NCI-H2171 (cell line): ENCODE measurements at places on chromosomes 13 and 19.
A peak's percentile ranks its signal among the peaks of the same experiment; 100 is the strongest.

DNA sequence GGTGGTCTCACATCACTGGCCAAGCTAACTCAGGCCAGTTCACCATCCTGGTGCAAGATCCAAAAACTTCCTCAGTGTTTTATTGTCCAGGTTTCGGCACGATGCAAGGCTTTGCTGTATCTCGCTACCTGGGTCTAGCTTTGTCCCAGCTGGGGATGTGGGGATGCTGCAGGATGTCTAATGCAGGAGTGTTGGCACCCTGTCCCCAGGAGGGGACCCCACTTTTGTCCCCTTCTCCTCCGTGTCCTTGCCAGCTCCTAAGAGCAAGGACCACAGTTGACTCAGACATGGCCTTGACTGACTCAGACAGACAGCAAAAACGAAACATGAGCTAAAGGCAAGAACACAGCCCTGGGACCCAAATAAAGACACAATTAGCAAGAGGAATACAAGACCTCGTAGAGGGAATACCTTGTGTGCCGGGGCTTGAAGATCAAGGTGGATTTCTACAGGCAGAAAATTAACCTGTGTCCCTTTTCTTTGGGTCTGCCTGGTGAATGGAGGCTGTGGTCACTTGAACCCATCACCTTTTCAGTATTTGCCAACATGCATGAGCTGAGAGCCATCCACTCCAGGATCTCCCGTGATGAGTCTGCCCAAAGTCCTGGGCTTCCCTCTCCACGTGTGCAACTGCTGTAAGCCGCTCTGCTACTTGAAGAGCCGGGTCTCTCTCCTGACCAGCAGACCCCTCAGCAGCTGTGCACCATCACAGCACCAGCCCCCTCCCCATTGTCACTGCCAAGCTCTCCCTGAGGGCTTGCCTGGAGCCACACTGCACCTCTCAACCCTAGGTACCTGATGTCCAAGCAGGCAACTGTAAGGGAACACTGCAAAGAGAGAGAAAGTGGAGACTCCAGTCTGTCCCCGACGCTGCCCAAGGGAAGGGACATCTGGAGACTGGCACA, 149.5 kb upstream of the ZNF507 start:
- no peak for DNase-seq

- no peak for DNase-seq
These were observed 8.1 kb downstream of the BLOC1S3 start for GRCh38 chr19:45186509-45187334.

GRCh38 chr13:40456397-40456953, 210.0 kb downstream of the FOXO1 start:
- peak; percentile 59 for DNase-seq

DNA sequence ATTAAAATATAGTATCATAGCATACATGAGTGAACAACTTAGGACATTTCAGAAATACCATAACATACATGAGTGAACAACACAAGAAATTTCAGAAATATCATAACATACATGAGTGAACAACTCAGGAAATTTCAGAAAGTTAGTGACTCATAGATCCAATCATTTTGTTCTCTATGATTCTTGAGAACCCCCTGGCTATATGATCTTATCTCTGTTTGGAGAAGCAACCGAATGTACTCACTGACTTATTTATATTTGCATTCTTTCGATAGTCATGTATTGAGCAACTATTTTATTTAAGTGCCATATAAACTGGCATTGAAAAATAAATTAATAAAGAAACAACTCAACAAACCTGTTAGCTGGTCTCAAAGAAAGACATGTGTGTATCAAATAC, 251.1 kb downstream of the EFNB2 start:
- no peak for DNase-seq

DNA sequence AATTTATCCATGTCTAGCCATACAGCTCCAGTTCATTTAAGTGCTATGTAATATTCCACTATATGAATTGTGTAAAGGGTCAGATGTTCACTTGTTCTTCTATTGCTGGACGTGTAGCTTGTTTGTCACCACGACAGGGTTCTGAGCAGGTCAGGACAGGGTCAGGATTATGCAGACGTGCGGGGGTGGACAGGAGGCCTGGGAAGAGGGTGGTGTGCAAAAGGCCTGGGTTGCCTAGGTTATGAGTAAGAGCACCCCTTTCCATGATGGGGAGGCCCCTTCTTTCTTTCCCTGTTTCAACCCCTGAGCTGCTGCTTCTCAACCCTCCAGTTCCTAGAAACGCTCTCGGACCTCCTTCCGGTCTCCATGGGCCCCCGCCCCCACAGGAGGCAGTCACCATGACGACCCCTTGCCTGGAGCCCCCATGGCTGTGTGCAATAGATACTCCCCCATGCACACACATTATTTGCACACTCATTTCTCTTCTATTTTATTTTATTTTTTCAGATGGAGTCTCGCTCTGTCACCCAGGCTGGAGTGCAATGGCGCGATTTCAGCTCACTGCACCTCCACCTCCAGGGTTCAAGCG, 2.0 kb downstream of the EXOC3L2 start:
- DNase-seq = no peak

GRCh38 chr13:101718496-101718895, 266.0 kb downstream of the ITGBL1 start:
- DNase-seq = no peak

GRCh38 chr19:51227326-51227725, 2.4 kb downstream of the CD33 start:
- no peak for DNase-seq

DNA sequence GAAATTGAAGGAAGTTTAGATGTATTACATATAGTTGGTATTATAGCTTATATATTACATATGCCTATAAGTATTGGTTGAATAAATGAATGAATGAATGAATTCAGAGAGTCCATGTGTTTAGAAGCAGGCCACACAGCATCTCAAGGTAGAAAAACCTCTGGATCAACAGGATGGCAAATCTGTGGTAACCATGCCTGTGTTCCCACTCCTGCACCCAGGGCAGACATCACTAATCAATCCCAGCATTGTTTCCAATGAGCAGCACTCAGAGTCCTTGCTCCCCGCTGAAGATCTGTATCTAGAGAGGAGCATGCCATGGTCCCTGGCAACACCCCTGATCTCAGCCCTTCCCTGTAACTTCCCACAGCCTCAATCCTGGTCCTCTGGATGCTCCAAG, 944 bp downstream of the CEACAM19 start:
- no peak for DNase-seq

DNA sequence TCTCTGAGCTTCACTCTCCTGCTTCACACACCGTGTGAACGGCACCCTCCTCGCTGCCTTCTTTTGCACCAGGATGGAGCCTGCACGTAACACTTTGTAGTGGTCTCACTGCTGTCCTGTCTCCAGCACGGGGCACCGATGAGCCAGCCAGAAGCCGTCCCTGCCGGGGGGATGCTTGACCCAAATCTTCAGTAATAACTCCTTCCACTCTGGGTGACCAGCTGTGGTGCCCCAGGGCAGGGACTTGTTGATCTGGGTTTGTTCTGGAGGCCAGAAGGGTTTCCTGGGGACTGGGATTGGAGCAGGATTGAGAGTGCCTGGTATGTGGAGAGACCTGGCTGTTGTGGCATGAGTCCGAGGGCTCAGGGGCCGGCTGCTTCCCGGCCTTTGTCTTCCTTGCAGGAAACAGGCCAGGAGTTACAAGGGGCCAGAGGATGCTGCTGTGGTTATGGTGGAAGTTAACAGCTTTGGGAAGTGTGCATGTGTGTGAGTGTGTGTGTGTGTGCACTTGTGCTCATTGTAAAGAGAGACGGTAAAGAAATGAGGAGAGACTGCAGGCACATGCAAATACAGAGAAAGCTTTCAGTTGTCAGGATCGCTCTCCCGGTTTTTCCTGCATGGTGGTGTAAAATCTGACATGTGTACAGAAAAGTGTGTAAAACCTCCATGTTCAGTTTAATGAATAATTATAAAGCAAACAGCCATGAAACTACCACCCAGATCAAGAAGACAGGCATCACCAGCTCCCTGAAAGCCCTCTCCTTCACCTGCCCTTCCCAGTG, 18.9 kb downstream of the PAK4 start:
- no peak for DNase-seq

DNA sequence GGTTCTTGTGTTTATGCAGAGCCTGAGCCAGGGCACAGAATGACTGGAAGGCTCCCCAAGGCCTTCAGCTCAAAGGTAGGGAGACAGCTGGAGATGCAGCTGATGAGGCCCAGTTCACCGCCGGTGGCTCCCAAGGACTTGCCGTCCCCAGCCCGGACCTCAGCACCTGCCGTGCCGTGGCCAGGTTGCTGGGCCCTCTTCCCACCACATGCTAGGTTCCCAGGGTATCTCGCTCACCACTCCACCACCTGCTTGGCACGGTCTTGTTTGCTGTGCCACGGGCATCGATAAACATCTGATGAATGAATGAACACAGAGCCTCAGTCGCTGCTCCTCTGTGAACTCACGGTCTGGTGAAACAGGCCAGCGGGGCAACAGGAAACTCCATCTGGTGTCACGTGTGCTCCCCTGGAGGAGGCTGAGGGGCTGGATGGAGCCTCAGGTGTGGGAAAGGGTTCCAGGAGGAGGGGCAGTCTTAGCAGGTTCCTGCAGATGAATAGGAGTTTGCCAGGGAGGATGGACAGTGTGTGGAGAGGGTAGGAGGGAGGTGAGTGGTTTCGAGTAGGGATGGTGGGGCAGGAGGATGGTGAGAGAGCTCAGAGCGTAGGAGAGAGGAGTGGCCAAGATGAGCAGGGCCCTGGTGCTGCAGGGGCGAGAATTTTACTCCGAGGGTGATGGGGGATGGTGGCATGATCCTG, 3.6 kb upstream of the KLK14 start:
- no peak for DNase-seq

- no peak for DNase-seq
These were observed 37.7 kb downstream of the ARHGEF7 start for GRCh38 chr13:111152844-111153243.

GRCh38 chr19:48946463-48947257, 8.0 kb upstream of the BAX start:
- DNase-seq = no peak

DNA sequence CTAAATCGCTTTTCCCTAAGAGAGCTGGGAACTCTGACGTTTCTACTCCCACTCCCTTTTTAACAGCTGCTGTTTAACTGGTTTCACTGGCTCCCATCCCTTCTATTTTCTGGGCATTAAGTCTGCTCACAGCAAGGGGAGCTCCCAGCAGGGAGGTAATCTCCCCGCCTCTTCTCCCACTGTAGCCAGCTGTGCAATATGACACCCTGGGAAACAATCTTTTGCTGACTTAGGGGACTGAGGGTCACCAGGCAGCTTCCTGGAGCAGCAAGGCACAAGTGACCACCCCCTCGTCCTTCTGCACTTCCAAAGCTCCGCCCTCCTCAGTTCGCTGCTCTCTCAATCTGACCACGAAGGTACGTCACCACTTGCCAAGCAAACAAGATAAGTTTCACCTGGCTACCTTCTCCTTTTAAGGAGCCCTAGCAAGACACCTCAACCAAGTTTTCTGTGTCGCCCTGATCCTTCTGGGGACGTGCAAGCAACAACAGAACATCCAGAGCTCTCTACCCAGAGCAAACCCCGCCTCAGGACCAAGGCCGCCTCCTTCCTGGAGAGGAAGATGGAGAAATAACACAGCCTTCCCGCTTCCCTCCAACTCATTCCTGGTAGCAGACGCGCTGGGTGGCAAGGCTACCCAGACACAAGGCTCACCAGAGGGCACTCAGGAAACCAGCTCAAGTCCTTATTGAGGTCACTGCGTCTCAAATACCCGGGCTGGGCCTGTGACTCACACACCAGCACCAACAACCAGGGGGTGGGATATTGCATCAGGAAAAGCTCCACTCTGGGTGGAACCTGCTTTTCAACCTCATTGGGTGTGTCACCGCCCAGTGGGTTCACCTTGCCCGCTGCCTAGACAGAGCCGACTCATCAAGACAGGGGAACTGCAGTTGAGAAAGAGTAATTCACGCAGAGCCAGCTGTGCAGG, 92.4 kb downstream of the STK24 start:
- no peak for DNase-seq

DNA sequence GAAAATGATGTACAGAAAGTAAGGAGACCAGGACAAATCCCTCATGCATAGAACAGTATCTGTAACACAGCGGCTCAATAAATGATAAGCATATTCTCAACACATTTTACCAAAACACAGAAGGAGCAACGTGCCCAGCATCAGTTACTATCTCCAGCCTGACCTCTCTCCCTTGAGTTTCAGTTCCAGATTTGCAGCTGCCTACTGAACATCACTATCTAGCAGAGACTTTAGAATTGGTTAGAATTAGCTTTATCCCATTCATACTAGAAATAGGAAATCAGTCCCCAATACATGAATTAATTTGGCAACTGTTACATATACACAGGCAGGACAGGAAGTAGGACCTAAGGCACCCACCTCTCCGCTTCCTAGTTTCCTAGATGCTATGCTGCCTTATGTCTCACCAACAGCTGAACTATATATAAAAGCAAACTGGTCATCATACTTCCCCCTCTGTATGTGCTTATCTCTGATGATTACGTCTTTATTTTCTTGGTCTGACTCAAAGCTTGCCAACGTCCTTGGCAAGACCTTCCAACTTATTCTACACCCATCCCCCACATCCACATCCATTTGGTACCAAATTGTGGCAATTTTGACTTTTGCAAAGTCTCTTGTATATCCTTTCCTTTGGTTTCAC, 61.1 kb downstream of the SACS start:
- DNase-seq = no peak

DNA sequence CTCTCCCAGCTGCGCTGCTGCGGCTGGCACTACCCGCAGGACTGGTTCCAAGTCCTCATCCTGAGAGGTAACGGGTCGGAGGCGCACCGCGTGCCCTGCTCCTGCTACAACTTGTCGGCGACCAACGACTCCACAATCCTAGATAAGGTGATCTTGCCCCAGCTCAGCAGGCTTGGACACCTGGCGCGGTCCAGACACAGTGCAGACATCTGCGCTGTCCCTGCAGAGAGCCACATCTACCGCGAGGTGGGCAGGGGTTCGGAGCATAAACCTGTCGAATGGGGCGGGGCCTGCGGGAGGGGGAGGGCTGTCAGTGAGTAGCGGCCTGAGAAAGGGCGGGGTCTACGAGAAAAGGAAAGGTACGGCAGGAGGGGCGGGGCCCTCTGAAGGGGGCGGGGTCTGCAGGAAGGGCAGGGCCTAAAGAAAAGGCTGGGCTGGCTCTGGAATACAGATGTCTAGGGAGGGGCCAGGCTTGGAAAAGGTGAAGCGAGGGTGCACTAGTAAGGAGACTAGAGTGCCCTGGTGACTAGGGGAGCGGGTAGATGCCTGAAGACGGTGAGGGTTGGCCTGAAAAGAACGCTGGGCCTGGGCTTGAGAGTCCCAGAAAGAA, 3.6 kb downstream of the CD37 start:
- no peak for DNase-seq

DNA sequence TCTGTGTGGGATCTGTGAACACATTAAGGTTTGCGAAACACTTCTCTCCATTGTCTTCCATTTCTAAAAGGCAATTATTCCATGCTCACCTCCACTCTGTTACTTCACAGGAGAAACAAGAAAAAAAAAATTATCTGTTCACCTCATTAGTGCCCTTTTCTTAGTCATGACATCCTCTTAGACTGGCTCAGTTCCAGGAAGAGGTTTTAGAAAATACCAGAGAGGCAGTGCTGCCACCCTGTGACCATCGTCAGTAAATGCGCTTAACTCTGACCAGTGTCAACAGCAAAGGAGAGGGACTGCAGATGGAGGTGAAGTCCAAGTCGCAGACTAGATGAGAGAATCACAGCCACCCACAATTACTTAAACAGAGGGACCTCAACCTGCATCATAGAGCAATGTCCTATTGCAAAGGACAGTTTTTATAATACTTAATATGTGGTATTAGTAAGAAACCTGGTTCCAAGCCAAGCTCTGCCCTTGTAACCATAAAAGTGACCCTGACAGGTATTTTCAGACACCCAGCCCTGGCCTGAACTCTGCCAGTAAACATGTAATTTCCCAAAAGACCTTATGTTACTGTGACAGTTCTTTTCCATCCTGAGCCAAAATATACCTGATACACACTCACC, 19.4 kb downstream of the CEACAM21 start:
- peak; percentile 18 for DNase-seq
